ENCODE measurements at places on chromosomes 7 and 10.

GRCh38 chr10:20897146-20897825 lies at the start of gene NEBL:
TSS of gene NEBL (minus strand) at chr10:20897311. CDS start at chr10:20897205, 106 bp downstream.
- no peak for ATAC-seq

DNA sequence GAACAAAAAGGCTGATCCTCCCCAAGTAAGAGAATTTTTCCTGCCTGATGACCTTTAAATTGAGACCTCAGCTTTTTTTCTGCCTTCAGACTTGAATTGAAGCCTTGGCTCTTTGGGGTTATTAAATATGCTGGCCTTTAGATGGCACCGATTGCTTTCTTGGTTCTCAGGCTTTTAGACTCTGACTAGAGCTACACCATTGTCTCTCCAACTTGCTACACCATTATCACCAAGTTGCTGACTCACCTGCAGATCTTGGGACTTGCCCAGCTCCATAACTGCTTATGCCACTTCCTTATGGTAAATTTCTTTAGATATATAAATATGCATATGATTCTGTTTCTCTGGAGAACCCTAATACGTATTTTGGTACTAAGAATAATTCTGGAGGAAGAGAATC lies 3.1 kb upstream of the ABCA13 start:
- no peak for ATAC-seq

GRCh38 chr10:44513591-44513990 lies 128.7 kb upstream of the CXCL12 start:
- no peak for ATAC-seq

- no peak for ATAC-seq
These were observed 179.7 kb downstream of the PRKCQ start for GRCh38 chr10:6400331-6400730.

DNA sequence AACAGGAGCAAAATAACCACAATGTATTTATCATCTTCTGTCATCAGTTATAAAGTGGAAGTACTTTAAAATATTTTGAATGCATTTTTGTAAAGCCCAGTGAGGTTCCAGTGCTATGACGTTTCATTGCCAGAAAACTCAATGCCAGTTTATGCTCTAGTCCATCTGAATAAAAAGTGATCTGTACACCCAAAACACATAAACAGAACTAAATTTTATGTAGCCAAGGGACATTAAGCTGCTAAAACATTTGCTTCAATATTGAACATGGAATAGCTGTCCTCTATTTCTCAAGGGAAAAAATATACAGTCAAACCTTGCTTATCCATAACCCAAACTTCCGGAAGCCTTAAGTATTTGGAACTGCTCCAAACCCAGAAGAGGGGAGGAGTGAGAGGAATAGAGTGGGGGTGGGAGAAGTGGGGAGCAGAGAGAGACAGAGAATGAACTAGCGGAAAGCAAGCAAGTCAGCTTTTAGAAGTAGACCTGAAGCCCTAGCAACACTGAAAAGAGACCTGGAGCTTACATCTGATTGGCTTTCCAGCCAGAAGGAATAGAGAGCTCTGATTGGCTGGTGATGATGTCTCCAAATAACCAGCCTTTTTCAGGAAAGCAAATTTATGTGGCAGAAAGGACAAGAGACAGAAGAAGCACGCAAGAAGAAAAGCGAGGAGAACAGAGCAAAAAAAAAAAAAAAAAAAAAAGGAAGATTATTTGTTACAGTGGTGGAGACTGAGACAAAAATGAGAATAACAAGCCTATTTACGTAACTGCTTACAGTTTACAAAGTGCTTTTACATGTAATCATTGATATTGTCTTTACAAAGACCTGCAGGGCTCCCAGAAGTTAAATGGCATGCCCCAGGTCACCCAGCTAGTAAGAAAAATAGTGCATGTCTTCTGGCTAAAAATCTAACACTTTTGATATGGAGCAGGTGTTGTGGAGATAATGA lies 196.0 kb downstream of the RNLS start:
- peak; percentile 42 for ATAC-seq

DNA sequence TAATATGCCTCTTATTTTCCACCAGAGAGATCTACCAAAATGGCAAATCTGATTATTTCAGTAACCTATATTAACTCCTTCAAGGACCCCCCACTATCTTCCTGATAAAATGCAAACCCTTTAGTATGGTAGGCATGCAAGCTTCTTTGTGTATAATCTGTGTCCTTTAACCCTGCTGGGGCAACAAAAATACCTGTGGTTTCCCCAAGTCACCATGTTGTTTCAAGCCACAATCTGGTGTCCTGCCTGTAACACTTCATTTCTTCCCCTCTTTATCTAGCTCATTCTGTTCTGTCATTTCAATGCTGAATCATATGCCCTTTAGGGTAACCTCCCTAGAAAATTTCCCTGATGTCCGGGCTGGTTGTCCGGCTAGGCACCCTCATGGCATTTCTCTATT lies 5.3 kb downstream of the CALCR start:
- no peak for ATAC-seq

- ATAC-seq, result no peak
These were observed 147.0 kb downstream of the CDH23 start for GRCh38 chr10:71543608-71544170.

DNA sequence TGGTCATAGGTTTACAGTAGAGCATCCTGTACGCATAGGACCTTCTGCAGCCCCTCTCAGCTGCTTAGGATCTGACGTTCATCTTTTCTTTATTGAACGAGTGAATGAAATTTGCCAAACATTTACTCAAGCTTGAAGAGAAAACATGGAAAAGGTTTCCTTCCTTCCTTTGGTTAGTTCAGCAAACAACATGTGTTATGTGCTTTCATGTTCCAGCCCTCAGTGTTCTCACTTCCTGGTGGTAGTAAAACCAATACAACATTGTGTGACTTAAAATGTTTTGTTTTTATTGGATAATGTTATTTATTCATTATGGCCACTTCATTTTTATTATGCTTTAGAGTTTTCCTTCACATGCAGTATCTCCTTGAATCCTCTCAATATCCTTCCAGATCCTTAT lies 1.4 kb upstream of the CDCA7L start:
- ATAC-seq, result no peak

DNA sequence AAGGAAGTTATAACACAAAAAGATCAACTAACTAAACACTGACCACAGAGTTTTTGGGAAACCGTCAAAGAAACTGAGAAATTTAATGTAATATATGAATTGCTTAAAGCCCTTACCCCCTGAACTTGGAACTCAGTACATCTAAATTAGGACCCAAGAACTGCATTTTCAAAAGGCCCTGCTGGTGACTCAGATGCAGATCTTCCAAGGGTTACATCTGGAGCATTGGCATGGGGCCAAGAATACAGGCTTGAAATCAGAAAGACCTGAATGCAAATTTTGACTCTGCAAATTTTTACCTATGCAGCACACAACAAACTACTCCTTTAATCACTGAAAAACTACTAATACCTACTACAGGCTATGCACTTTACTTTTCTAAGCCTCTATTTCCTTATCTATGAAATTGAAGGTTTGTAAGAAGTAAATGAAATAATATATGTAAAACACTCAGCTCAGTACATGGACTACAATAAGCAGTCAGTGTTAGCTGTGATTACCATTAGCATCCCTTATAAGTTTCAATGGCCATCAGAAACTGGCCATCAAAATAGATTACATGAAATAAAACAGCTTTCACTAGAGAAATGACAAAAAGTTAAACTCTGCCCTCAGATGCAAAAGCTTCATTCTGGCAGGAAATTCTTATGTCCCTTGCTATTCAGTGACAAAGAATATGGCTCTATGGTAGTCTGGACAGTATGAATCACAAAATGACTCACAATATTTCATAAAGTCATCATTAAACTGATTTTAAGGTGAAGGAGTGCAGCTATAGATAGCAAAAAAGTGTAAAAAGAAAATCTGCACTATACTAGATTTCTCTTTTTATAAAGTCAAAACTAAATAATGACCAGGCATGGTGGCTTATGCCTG lies 43.6 kb downstream of the NSUN6 start:
- ATAC-seq, result peak; percentile 59

GRCh38 chr10:123141791-123142700 lies 5.9 kb upstream of the HMX2 start:
- ATAC-seq, result no peak

- ATAC-seq, result no peak
These were observed 218.1 kb downstream of the MAD1L1 start for GRCh38 chr7:2014391-2015241.

GRCh38 chr10:785861-786214 lies 96.4 kb upstream of the DIP2C start:
- ATAC-seq, result no peak

Measured in activated T-helper 17 cell treated with anti-CD3 and anti-CD28 coated beads, Interleukin-2, amount 50 U/mL, for 72 hours (primary cell).